Stimulated activated CD8-positive, alpha-beta memory T cell treated with anti-CD3 and anti-CD28 coated beads, Interleukin-7, amount 100 ng/mL, for 1 hour (primary cell): ENCODE measurements at places on chromosomes 13 and 19.

DNA sequence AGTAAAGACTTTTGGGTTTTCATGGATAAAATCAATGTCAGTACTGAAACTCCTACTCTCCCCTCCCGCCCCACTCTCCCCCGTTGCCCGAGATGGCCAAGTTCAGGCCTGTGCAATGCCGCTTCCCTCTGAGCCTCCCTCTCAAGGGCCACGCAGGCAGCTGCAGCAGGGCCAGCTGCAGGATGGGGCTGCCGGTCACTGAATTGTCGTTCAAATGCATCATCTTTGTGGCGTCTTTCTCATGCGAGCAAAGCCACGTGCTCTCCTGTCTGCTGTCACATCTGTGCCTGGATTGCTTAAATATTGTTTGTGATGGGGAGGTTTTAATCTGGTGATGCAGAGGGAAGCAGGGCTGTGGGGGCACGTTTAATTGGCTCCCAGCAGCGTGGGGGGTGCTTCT lies 26.6 kb downstream of the SHISA2 start:
- DNase-seq: no peak

DNA sequence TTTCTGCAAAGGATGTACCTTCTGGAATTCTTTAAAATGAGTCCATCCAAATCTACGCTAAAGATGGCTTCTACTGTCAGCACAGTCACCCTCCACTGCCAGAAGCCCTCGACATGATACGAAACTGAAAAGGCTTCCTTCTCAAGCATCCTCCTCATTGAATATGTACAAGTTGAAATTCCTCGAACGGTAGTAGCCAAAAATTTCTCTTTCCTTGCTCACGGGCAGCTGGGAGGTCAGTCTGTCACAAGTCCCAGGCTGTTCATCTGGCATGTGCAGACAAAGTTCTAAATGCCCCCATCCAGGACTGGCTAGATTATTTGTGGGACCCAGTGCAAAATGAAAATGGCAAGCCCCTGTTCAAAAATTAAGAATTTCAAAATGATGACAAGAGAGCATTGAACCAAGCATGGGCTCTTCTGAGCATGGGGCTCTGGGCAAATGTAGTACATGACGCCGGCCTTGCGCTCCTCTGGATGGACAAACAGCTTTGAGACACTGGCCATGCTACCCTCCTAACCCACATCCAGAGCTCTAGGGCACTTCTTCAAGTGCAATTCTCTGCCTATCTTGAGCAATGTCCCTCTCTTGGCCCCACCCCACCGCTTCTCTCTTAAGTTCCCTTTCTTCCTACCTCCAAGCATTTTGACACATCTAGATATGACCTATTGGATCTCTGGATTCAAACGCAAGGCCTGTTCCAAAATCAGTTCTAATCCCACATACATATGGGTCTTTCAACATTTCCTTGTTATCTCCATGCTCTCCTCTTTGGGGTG lies 78.9 kb upstream of the FLT1 start:
- DNase-seq: no peak

DNA sequence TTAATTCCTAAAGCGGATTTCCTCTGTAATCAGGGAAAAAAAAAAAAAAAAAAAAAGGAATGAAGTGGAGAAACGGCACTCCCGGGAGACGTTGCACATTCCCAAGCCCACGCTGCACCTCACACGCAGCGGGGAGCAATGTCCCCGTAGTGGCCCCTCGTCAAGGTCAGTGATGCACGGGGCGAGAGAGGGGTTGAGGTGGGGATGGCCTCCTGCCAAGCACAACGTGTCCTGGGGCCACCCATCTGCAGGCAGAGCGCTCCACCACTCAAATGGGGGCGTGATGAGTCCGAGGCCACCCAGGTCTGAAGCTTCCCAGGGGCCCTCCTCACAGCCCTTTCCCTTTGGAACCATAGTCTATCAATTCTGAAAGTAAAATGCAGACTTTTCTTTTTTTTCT lies 15.1 kb downstream of the PLK5 start:
- DNase-seq: no peak

- no peak for DNase-seq
Measured at GRCh38 chr13:75419656-75420055, 62.3 kb downstream of the TBC1D4 start.

DNA sequence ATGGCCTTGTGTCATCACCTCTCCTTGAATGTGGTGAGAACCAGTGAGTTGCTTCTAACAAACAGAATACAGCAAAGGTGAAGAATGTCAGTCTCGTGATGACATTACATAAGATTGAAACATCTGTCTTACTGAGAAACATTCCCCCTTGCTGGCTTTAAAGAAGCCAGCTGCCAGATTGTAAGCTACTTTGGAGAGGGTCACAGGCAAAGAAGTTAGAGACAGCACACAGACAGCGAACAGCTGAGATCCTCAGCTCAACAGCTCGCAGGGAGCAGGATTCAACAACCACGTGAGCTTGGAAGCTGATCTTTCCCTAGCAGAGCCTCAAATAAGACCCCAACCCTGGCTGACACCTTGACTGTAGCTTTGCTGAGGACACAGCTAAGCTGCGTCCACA lies 367.9 kb downstream of the LIG4 start:
- no peak for DNase-seq

DNA sequence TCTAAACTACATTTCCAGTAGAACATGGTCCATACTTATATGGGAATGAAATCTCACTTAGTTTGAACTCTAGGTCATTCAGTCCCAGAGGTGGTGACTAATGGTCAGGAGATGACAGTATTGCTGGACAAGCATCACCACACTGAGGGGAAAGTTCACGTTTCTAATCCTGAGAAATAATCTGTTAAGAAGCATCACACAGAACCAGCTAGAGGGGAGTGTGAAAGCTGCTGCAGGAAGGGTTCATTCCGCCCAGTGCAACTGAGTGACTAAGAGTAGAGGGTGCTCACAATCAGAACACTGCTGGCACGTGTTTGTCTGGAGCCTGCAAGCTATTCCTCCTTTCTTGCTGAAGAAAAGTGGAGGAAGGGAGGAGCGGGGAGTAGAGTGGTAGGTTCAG lies 2.7 kb downstream of the COL4A1 start:
- no peak for DNase-seq

DNA sequence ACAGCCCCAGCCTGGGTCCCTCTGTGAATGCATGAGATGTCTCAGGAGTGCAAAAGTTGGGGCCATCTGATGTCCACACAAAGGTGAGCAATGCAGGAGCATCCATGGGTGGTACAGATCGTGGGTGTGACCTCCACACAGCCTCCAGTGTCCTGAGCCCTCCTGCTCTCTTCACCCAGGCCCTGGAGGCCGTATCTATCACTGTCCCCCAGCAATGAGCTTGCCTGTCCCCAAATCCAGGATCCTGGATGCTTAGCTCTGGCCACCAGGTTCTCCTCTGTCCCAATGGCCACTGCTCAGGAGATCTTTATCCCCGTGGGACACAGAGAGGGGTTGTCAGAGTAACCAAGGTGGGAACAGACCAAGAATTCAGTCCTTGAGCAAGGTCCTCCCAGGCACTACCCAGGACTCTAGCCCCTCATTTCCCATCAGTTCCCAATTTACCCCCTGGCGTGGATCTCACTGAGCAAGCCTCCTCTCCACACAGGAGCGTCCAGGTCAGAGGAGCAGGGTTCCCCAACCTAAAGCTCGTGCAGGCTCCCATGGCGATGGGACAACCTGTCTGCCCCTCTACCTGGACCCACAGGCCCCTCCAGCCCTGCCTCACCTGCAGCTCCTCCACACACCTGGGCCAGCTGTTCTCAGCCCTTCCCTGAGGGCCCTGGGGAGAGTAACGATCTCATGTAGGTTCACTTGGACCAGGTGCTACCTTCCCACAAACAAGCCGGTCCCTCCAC lies 11.3 kb downstream of the CEACAM21 start:
- no peak for DNase-seq

DNA sequence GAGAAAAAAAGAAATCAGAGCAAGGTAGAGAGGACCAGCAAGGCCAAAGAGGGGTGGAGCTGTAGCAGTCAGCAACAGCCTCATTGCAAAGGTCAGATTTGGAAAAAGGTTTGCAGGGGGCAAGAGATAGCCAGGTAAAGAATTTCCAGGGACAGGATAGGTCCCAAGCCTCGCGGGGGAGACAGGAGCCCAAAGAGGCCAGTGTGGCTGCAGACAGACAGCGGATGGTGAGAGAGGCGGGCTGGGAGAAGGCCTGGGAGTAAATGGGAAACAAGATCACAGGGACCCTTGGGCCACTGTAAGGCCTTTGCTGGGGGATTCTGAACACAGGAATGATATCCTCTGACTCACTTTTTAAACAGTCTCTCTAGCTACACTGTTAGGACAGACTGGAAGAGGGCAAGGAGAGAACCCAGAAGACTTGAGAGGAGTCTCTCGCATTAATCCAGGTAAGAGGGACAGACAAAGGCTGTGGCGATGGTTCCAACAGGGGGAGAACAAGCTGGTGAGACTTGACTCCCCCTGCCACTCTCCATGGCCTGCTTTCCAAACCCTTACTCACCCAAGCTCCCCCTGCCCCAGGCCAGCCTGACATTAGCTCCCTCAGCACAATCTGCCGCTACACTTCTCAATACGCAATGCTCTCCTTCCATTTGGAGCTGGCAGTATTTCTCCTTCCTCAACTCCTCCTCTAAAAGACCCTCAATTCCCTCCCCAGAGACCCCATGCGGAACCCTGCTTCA lies 31.8 kb downstream of the DOCK9 start:
- no peak for DNase-seq

GRCh38 chr13:76783798-76784197 lies 102.4 kb downstream of the KCTD12 start:
- DNase-seq: no peak

DNA sequence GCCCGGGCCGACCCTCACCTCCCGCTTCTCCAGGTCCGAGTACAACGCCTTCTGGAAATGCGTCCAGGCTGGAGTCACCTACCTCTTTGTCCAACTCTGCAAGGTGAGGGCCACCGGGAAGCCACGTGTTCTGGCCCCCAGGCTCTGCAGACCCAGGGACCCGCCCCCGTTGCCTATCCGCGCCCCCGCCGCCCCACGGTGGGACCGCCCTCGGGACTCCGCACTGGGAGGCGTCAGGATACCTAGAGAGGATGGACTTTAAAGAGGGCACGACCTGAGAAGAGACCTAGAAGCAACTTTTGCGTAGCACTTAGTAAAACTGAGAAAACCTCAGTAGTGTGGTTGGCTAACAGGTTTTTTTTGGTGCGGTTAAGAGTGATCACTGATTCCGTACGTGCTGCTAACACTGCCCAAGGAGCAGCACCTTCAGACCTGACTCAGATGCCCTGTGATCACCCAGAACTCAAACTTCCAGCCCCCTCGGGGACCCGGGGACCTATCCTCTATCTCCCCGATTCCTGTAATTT lies 492 bp downstream of the TMEM147 start:
- DNase-seq: no peak

- DNase-seq: no peak
Measured at GRCh38 chr13:44172281-44172810, 201.3 kb upstream of the SERP2 start.

- no peak for DNase-seq
Measured at GRCh38 chr19:38649305-38650171, 2.1 kb downstream of the ACTN4 start.

DNA sequence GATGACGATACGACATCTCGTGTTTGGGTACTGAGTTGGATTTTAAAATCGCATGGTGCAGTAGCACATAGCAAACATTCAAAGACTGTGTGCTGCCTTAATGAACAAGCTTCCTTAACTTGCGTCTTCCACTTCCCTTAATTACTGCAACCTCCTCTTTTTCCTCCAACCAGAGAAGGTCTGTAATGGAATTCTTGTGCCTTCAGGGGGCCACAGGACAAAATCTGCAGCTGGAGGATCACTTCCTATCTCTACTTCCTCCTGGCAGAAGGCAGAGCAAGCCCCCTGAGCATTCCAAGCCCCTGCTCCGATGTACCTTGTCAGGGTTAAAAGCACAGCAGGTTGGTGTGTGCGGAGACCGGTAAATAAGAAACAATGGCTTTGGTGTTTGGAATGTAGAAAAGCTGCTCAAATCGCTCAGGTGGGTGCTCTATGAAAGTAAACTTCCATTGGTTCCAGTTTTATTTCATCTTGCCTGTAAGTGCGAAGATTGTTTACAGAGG lies 151.3 kb upstream of the UQCRFS1 start:
- DNase-seq: no peak
